ENCODE measurements at places on chromosomes 7 and 10.

DNA sequence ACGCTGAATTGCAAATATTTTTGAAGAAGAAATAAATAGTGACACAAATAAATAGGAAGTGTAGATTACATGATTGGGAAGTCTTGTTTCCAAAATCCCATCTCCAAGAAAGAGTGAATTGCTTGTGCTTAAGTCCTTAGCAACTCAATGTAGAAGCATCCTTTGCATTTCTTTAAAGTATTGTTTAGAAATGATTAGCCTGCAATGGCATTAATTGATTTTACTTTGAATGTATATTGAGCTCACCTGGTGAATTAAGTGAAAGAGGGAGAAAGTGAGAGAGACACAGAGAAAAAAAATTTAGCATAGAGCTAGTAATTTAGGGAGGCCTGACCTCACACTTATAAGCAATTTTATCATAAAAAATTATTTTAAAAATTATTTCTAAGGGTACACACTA lies 49.0 kb upstream of the PCLO start:
- no peak for DNase-seq

GRCh38 chr7:50151001-50151400 lies 58.0 kb upstream of the ZPBP start:
- DNase-seq, result no peak

DNA sequence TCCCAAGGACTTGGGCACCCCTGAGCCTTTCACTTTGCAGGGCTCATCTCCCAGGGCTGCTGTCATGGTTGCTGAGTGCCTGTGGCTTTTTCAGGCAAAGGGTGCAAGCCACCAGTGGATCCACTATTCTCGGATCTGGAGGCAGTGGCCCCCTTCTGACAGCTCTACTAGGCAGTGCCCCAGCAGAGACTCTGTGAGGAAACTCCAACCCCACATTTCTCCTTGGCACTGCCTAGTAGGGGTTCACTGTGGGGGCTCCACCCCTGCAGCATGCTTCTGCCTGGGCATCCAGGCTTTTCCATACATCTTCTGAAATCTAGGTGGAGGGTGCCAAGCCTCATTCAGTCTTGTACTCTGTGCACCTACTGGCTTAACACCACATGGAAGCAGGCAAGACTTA lies 675.0 kb upstream of the MBL2 start:
- DNase-seq, result no peak

GRCh38 chr7:40531956-40532355 lies 397.2 kb downstream of the SUGCT start:
- DNase-seq, result no peak

GRCh38 chr7:128021366-128021765 lies 9.9 kb downstream of the LRRC4 start:
- peak; percentile 41 for DNase-seq

GRCh38 chr10:74705358-74705980 lies 120.9 kb upstream of the KAT6B start:
- no peak for DNase-seq

- no peak for DNase-seq
These were observed 50.6 kb downstream of the GRID2IP start for GRCh38 chr7:6500691-6501090.

DNA sequence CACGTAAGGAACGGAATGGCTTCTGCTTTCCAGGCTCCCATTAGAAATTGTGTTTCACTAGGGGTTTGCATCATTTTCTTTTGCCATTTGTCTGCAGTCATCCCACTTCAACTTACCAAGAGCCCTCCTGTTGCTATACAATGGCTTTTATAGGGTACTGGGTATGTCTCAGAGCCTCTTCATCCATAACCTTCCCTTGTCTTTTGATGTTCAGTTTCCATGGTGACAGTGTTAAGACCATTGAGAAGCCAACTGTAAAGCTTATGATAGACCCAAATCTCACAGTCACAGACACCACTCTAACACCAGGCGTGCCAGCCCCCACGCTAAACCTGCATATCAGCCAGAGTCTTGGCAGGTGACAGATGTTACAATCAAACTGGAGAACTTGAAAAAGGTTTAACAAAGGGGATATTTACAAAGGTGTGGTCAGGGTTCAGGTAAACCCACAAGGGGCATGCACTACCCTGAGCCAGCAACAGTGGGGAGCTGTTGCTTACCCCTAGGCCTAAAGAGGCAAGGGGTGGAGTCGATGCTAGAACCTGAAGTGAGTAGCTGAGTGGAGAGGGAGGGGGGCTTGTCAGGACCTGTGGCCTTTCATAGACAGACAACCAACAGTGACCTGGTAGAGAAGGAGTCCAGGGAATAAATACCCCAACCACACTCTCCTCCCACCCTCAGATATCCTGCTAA lies 53.2 kb upstream of the ABLIM1 start:
- no peak for DNase-seq

DNA sequence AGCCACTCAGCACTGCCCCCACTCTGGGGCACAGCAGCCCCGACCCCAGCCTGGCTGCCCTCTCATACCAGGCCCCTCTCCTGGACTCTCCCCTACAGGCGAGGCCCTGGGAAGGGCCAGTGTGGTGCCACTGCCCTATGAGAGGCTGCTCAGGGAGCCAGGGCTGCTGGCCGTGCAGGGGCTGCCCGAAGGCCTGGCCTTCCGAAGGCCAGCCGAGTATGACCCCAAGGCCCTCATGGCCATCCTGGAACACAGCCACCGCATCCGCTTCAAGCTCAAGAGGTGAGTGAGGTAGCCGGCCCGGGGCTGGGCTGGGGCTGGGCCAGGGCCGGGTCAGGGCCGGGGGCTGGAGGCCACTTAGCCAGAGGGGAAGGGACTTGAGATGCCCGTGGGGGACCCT lies 64.3 kb downstream of the GTF2IRD1 start:
- DNase-seq, result no peak

- no peak for DNase-seq
These were observed 529.8 kb downstream of the GALNT17 start for GRCh38 chr7:71661671-71662224.

Data from fibroblast of lung (primary cell).